Activated CD4-positive, alpha-beta memory T cell treated with anti-CD3 and anti-CD28 coated beads for 36 hours (primary cell): ENCODE measurements at places on chromosomes 4 and X. TPM values are rescaled to one million over a fixed set of nuclear protein-coding genes. Genes with fewer than 3 reads are reported as not detected.

- H3K36me3 ChIP-seq: peaks cover 20% of the 10 kb centered on the region
- H3K27ac ChIP-seq: no peak overlapping the region
- H3K4me3 ChIP-seq: no peak overlapping the region
- peaks cover 17% of the 10 kb centered on the region for H3K4me1 ChIP-seq
- H3K27me3 ChIP-seq: no peaks in the 10 kb centered on the region
These were observed 45.4 kb downstream of the ANTXR2 start for GRCh38 chr4:80027611-80028010.

The TCEAL7 gene
- not detected for total RNA-seq

- peak; percentile 58 for DNase-seq
- H3K27me3 ChIP-seq: no peaks in the 10 kb centered on the region
- no peak overlapping the region for H3K4me3 ChIP-seq
- H3K4me1 ChIP-seq: peaks cover 35% of the 10 kb centered on the region
- no peak overlapping the region for H3K27ac ChIP-seq
These were observed 302.9 kb upstream of the GATB start for GRCh38 chr4:152063621-152064240.

DNA sequence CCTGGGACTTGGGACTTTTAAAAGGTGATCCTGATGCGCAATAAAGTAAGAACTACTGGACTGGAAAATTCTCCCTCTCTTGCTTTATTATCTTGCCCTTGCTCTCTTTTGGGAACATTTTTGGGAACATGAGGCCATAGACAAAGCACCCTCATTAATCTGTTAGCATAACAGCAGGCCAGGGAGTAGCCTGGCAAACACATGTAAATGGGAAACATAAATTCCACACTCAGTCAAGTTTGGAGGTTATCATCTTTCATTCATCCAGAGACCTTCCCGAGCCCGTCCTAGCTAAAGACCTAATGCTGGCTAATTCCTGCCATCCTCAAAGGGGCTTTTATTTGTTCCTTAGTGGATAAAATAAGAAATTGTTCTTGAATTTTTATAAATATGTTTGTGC lies 162.8 kb upstream of the ARX start:
- H3K36me3 ChIP-seq: no peaks in the 10 kb centered on the region
- no peaks in the 10 kb centered on the region for H3K27me3 ChIP-seq
- no peak overlapping the region for H3K4me3 ChIP-seq
- H3K27ac ChIP-seq: no peak overlapping the region
- no peaks in the 10 kb centered on the region for H3K4me1 ChIP-seq
